ENCODE measurements at places on chromosomes 2 and 18. TPM values are rescaled to one million over a fixed set of nuclear protein-coding genes. Genes with fewer than 3 reads are reported as not detected.

The DCDC2C gene
- total RNA-seq = not detected

The SERPINB4 gene
- not detected for total RNA-seq

The SLC23A3 gene
- total RNA-seq = 2.3 TPM

The TRIM43 gene
- total RNA-seq = not detected

The GAD1 gene
- 0.55 TPM for total RNA-seq

The LAMA1 gene
- not detected for total RNA-seq

The TLX2 gene
- 0.37 TPM for total RNA-seq

The CHST9 gene
- total RNA-seq = not detected

DNA sequence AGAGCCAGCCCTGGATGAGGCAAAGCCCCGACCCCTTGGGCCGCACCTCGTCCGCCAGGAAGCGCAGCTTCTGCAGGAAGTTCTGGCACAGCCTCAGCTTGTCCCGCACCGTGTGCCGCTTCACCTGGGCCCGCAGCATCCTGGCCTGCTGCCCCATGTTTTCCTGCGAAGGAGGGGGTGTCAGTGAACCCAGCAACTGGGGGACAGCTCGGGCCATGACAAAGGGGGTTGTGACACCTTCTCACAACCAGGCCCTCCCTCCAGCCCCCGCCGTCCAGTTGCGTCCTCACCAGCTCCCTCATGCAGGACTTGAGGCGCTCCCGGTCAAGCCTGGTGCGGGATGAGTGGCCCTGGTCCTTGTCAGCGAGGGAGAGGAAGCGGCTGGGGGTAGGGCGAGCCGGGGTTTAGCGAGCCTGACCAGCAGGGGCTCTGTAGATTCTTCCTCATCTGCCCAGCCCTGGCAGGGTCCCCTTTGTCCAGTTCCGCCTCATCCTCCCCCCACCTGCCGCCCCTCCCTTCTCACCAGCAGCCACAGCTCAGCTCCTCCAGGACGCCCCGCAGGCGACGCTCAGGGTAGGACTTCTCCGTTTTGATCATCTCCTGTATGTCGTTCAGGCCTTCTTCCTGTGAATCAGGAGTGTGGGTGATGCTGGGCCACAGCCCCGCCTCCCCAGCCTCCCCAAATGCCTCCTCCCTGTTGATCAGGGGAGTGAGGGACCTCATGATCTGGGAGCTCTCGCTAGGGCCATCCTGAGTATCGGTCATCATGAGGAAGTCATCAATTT lies 606 bp downstream of the OTOF start:
- no peaks in the 10 kb centered on the region for H3K36me3 ChIP-seq
- no peak overlapping the region for H3K27ac ChIP-seq
- no peaks in the 10 kb centered on the region for H3K4me1 ChIP-seq
- no peak for DNase-seq
- no peaks in the 10 kb centered on the region for H3K27me3 ChIP-seq
- no peak overlapping the region for H3K4me3 ChIP-seq

GRCh38 chr18:23553887-23554286 lies 32.4 kb downstream of the NPC1 start:
- H3K4me1 ChIP-seq = no peaks in the 10 kb centered on the region
- no peak overlapping the region for H3K27ac ChIP-seq
- H3K36me3 ChIP-seq = peaks cover 57% of the 10 kb centered on the region
- no peak overlapping the region for H3K4me3 ChIP-seq

GRCh38 chr2:146267093-146267492 lies 1577.7 kb upstream of the ACVR2A start:
- H3K27me3 ChIP-seq = no peaks in the 10 kb centered on the region
- no peak overlapping the region for H3K4me3 ChIP-seq
- no peak for DNase-seq
- no peaks in the 10 kb centered on the region for H3K36me3 ChIP-seq

- no peak overlapping the region for H3K4me3 ChIP-seq
- H3K27ac ChIP-seq = no peak overlapping the region
- no peaks in the 10 kb centered on the region for H3K4me1 ChIP-seq
- DNase-seq = no peak
- H3K36me3 ChIP-seq = no peaks in the 10 kb centered on the region
Observed at GRCh38 chr2:119659601-119660342, 19.2 kb upstream of the TMEM177 start.

DNA sequence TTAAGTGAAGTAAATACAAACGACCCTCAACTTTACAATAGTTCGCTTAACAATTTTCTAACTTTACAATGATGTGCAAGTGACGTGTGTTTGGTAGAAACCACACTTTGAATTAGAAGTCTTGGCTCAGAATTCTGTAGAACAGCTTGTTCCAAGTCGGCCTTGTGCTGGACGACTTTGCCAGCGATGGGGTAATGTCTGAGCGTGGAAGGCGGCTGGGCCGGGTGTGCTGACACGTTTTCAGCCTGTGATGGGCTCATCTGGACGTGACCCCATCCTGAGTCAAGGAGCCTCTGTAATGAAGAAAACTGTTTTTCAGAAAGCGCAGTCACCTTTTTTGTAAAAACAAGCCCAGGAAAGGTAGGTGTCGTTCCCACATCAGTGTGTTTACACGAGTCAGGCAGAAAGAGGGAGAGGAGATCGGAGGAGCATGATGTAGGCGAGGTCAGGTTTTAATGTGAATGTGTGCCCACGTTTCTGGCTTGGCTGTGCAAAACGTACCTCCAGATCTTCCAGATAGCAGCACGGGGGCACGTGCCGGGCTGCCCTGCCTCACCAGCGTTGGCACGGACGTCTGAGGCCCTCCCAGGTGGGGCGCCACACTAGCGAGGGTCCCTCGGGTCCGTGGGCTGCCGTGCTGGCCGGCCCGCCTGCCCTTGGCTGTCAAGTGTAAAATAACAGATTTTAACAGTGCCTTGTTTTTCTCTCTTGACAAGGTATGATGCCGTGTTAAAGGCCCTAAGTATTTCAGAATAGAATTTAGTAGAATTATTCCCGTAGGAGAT lies 54.6 kb downstream of the CTDP1 start:
- no peak for DNase-seq
- no peak overlapping the region for H3K4me3 ChIP-seq
- H3K27ac ChIP-seq = no peak overlapping the region
- peaks cover 59% of the 10 kb centered on the region for H3K36me3 ChIP-seq

GRCh38 chr2:156379071-156379470 lies 46.5 kb upstream of the NR4A2 start:
- H3K4me3 ChIP-seq = no peak overlapping the region
- no peaks in the 10 kb centered on the region for H3K4me1 ChIP-seq
- H3K27ac ChIP-seq = no peak overlapping the region
- no peak for DNase-seq
- peaks cover 3% of the 10 kb centered on the region for H3K27me3 ChIP-seq
- H3K36me3 ChIP-seq = no peaks in the 10 kb centered on the region

- no peak overlapping the region for H3K27ac ChIP-seq
- no peaks in the 10 kb centered on the region for H3K27me3 ChIP-seq
- H3K36me3 ChIP-seq = no peaks in the 10 kb centered on the region
- no peak for DNase-seq
Observed at GRCh38 chr18:8121942-8122480, 487.2 kb upstream of the RAB12 start.

GRCh38 chr18:37346048-37346447 lies 219.6 kb downstream of the CELF4 start:
- H3K36me3 ChIP-seq = no peaks in the 10 kb centered on the region
- no peaks in the 10 kb centered on the region for H3K4me1 ChIP-seq
- H3K27ac ChIP-seq = no peak overlapping the region

DNA sequence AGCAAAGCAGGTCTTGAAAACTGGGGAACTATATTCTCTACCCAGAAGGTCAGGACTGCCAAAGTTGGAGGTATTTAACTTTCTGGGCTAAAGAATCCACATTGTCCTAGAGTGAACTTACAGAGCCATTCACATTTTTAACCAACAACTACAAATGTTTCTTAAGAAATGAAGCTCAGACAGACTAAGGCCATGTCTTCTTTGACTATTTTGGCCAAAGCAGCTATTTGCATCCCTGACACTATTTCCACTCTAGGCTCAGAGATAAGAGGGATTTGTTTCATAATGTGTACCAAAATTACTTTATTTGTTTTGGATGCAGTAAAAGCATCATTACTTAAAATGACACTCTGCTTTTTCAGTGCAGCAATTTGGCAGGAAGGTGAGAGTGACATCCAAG lies 18.1 kb downstream of the PID1 start:
- no peaks in the 10 kb centered on the region for H3K36me3 ChIP-seq
- no peak for DNase-seq
- H3K27ac ChIP-seq = no peak overlapping the region
- H3K27me3 ChIP-seq = no peaks in the 10 kb centered on the region

GRCh38 chr2:189658306-189659212 lies 2.7 kb upstream of the ASNSD1 start:
- H3K27me3 ChIP-seq = no peaks in the 10 kb centered on the region
- peak overlapping the region; percentile 28 for H3K27ac ChIP-seq
- DNase-seq = peak; percentile 34
- H3K4me1 ChIP-seq = peaks cover 33% of the 10 kb centered on the region
